ENCODE measurements at places on chromosomes 13 and 19.

- DNase-seq: no peak
Observed at GRCh38 chr19:14371301-14371821, 9.9 kb upstream of the ADGRE5 start.

DNA sequence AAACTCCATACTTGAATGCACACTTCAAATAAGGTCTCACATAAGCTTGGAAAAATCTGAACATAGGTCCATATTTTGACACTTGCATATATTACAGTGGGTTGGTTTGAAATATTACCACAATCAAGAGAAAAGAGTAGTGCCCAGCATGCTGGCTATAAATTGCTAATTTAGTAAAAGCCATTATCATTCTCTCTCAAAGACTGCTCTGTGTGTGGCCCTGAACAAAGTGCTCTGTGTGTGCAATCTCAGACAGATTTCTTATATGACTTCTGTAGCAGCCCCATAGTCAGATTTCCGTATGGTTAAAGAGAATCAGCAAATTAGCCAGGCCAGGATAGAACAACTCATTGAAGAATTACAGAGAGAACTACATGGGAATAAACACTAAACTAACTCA lies 78.2 kb downstream of the LIG4 start:
- no peak for DNase-seq

DNA sequence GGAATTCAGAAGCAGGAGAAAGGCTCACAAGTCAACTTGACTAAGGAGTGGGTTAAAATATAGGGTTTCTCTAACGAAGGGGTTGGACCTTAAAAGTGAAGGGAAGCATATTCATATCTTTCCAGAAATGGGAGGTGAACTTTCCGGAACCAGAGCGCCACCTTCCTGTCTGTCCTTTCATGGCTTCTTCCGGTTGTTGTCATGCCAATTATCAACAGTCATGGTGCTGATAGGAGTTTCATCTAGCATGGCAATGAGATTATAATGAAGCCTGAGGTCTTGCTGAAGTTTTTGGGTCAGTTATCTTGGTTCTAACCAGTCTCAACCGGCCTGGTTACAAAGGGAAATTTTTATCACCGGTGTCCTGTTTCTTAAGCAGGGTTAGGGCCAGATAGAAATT lies 162.9 kb upstream of the NBEA start:
- no peak for DNase-seq

GRCh38 chr13:99022941-99023340 lies 45.1 kb upstream of the DOCK9 start:
- DNase-seq: no peak

DNA sequence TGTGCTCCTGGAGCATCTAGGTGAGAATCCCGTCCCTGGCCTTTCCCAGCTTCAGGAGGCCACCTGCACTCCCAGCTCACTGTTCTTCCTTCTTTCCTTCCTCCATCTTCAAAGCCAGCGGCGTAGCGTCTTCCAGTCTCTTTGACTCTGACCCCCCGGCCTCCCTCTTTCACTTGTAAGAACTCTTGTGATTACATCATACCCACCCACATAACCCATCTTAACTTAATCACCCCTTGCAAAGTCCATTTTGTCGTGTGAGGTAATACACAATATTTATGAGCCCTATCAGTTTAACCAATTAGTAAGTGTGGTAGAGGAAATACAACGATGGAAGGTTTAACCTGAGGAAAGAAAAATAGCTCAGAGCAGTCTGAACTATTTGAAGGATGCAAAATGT lies 4.6 kb upstream of the CDC16 start:
- DNase-seq: no peak

DNA sequence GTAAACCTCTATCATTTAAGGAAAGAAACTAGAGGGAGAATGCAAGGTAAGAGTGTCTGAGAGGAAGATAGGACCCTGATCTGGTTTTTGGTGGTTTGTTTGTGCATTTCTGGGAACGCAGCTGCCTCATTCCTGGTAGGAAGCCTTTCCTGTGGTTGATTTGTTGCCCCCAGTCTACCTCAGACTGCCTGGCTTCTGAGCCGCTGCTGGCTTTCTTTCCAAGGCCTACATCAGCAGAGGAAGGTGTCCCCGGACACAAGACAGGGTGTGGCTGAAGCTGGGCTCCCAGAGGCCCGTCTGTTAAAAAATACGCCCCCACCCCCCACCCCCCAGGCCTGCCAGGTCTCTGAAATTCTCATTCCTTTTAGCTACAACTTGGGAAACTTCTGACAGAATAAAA lies 42.6 kb downstream of the C13orf42 start:
- DNase-seq: no peak

GRCh38 chr13:44331912-44332851 lies 41.4 kb upstream of the SERP2 start:
- peak; percentile 60 for DNase-seq

DNA sequence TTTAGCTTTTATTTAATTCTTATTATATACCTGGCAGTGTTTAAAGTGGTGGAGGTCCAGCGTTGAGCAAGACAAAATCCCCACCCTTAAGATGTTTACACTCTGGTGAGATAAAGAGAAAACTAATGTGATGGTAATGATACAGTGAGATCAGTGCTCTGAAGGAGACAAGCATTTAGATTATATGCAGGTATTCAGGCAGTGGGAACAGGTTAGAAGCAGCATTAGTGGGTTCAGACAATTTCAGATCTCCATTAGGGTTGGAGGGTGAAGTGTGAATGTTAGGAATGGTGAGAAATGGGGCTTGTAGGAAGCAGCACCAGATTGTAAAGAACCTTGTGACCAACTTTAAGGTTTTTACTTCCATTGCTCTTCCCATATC lies 39.0 kb downstream of the PIBF1 start:
- DNase-seq: no peak

- DNase-seq: no peak
Observed at GRCh38 chr19:36573895-36574720, 1.0 kb upstream of the ZNF529 start.

DNA sequence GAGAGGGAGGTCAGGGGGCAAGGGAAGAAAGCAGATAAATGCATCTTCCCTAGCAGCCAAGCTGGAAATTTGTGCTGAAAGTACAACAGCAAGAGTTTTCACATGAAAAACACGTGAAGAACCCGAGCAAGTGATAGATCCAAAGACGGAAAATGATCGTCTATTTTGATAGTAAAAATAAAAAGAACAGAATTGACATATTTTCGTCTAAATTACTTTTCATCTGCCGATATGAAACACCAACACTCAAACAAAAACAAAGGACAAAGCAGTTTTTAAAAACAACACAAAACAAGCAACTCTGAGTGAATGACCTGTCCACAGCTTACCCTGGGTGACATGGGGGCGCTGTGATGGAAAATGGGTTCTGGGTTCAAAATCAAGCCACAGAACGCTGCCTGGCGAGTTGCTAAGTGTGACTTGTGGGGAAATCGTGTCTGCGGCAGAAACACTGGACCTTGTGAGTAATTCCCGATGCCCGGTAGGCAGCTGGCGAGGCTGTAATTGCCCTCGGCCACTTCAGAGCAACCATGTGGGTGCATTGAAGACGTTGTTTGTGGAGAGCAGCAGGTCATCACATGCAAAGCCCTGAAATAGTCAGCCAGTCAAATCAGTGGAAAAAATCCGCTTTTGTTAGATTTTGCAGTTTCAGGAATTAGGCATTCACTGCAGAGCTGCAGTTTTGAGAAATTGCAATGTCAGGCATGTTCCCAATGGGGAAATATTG lies 7.4 kb downstream of the SOX1 start:
- DNase-seq: no peak

DNA sequence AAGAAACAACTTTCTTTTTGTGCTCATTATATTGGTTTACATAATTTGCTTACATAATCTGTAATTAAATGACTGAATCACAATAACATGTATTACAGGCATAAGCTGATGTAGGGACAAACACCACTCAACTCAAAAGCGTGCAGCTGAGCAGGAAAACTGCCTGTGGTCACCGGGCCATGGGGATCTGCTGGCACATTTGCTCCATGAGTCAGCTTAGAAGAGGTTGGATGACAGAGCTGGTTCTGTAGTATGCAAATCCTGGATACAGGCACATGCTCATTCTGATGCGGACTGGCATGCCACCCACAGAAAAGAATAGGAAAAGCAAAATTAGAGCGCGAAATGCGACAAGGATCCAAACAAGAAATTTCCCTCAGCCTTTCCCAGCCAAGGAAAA lies 128.6 kb downstream of the USP12 start:
- peak; percentile 90 for DNase-seq

- no peak for DNase-seq
Observed at GRCh38 chr19:55358943-55359908, 3.8 kb downstream of the GARIN5B start.

GRCh38 chr19:33192010-33192409 lies 2.1 kb upstream of the LRP3 start:
- no peak for DNase-seq

DNA sequence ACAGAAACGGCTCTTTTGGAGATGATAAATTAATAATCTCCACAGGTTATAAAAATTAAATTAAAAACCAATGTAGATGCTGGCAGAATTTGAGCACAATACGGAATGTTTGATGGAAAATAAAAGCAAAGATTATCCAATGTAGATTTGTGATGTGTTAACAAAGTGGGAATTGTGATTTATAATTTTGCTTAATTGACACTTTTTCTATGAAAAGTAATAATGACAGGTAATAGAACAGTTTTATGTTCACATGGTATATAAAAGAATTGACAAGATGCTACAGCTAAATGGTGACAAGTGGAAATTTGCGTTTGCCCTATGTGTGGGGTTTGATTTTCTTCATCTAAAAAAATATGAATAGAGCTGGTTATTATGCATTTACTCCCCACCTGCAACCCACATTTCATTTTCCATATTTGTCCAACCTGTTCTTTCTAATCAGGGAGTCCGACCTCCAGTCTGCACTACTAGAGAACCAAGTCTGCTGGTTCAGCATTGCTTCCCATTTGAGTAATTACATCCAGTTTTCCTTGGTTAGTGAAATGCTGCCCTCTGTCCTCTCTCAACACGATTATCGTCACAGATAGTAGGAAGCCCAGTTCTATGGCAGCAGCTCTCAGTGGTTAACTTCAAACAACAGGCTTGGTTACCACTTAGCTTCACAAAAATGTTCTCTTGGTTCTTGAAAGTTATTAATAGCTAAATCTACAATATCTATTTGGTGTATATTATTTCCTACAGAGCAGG lies 61.4 kb upstream of the SLITRK1 start:
- no peak for DNase-seq

DNA sequence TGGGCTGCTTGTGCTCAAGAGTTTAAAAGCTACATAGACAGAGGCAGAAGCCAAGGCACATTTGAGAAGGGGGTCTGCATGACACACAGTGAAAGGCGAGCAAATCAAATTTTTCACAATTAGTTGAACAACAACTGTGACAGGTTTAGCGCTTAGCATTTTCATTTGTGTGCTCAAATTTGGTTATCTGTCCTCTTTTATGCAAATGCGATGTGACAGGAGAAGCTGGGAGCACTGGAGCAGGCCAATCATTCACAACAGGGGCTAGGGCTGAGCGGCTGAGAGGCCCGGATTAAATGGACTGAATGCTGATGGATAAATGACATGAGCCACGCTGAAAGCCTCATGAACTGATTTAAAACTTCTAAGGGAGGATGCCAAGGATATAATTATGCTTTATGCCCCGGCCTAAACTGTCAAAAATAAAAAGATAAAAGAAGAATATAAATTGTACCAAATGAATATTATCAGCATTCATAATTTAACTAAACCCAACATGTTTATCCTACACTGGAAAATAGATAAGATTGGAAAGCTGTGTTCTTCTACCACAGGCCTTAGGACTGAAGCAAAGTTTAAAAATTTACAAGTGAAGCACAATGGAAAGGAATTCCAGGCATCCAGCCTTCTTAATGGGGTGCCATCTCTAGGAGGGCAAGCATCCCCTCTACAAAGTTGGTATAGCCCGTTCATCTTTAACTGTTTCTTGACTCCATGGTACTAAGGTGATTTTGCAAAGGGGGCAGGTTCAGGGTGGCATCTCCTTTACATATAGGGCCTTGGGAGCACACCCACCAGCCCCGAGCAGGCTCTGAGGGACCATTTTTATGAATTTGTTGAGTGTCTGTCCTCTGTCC lies 117.9 kb downstream of the RBM26 start:
- DNase-seq: no peak

GRCh38 chr13:59963827-59964226 lies 199.9 kb downstream of the DIAPH3 start:
- no peak for DNase-seq

- DNase-seq: peak; percentile 10
Observed at GRCh38 chr13:25375727-25376358, 4.1 kb downstream of the ATP8A2 start.

DNA sequence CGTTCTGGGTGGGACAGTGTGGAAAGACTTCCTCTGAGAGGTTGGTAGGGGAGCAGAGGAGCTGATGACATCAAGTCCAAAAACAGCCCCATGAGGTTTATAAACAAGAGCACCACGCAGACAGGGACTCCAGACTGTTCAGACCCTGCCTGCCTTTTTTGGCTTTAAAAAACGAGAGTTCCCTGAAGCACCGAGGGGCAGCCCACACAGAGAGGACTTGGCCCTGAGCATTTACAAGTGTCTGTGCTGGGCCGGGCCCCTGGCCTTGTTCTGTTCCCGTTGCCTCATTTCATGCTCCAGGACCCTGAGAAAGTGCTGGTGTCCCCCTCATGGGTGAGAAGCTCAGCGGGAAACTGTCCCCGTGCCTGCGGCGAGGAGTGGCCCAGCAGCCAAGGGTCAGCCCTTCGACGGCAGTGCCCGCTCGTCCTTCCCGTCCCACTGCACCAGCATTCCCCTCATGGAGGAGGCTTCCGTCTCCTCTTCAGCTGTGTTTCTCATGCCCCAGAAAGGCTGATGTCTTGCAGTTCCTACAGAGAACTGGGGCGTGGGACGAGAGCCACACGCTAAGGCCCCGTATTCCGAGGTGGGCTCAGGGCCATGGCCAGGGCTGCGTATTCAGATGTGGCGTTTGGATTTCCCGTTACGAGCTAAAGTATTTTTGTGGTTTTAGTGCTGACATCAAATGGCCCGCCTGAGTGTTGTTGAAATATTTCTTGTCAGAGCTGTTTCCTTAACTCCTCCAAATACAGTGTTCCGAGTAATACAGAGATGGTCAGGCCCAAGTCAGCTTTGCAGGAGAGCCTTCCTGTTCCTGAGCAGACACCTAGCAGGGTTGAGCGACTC lies 93.5 kb downstream of the ATP11A start:
- no peak for DNase-seq

DNA sequence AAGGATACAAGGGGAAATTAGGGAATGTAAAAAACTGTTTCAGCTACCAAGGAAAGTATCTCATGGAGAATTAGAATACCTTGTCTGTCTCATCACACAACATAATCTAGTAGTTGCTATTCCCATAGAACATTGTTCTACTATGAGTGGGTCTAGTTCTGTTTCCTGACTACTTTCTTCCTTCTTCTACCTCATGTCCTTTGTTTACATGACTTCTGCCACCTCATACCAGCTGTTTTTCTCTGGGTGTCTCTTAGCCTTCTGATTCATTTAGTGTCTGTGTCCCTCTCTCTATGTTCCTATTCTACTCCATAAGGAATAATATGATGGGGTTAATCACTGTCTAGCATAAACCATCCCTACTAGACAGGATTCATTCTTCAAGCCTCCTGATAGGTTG lies 887.3 kb downstream of the DIAPH3 start:
- DNase-seq: no peak

- no peak for DNase-seq
Observed at GRCh38 chr13:72959643-72960042, 99.2 kb upstream of the KLF5 start.

GRCh38 chr19:35853038-35853756 lies 893 bp upstream of the NPHS1 start:
- no peak for DNase-seq

- peak; percentile 57 for DNase-seq
Observed at GRCh38 chr13:86282442-86282841, 483.2 kb upstream of the SLITRK6 start.

- DNase-seq: peak; percentile 14
Observed at GRCh38 chr13:36536546-36536945, 104.3 kb downstream of the CCNA1 start.

GRCh38 chr19:58581227-58582141 lies 8.3 kb upstream of the MZF1 start:
- DNase-seq: no peak
